ENCODE measurements at places on chromosomes 3 and 15.

GRCh38 chr3:66816090-66816761 is 181.9 kb upstream of the KBTBD8 start:
- DNase-seq, result no peak

GRCh38 chr3:47414161-47414564 is 33.3 kb downstream of the PTPN23 start:
- no peak for DNase-seq

DNA sequence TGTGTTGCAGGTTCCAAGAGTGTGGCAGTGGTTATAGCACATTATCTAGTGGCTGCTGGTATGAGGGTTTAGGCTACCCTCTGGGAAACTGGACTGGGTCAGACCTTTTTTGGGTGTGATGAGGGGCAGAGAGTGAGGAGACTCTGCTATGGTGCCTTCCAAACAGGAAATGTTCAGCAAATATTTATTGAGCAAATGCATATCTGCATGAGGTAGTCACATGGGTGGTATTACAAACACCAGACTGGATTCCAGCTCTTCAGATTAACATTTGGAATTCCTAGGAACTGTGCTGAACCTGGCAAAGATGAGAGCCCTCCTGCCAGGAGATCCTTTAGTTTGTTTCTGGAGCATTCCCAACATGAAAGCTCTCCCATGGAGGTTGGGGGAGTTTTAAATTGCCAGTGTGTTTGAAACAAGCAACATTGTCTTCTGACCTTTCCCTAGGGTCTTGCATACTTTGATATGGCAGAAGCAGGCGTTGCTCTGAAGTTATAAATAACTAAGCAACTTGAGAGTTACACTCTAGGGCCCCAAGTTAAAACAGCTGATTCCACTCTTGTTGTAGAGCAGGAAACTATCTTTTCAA is 341.2 kb upstream of the C2CD4B start:
- no peak for DNase-seq

DNA sequence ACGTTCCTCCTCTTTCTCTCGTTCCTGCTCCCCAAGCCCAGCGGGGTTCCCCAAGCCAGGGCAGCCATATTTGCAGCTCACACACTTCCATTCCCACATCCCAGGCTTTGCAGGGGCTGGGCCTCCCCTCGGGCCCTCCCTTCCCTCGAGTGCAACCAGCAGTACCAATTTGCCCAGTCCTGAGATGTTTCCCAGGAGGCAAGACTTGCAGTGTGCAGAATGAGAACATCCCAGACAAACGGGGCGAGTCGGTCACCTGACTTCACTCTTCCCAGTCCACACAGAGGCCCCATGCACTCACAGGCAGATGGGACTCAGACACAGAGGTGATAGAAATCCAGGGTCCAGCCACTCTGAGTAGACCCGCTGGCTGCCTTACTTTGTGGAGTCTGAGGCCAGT is 56.2 kb upstream of the SLC6A6 start:
- no peak for DNase-seq
